Lung (tissue), 17 donors: ENCODE measurements at places on chromosomes 3 and 15. TPM values are rescaled to one million over a fixed set of nuclear protein-coding genes. Genes with fewer than 3 reads are reported as not detected.

Gene STIMATE
- 19.0 TPM for polyA plus RNA-seq

Gene ZNF774
- polyA plus RNA-seq = 1.9 TPM

Gene TNFAIP8L3
- 20.5 TPM for polyA plus RNA-seq

DNA sequence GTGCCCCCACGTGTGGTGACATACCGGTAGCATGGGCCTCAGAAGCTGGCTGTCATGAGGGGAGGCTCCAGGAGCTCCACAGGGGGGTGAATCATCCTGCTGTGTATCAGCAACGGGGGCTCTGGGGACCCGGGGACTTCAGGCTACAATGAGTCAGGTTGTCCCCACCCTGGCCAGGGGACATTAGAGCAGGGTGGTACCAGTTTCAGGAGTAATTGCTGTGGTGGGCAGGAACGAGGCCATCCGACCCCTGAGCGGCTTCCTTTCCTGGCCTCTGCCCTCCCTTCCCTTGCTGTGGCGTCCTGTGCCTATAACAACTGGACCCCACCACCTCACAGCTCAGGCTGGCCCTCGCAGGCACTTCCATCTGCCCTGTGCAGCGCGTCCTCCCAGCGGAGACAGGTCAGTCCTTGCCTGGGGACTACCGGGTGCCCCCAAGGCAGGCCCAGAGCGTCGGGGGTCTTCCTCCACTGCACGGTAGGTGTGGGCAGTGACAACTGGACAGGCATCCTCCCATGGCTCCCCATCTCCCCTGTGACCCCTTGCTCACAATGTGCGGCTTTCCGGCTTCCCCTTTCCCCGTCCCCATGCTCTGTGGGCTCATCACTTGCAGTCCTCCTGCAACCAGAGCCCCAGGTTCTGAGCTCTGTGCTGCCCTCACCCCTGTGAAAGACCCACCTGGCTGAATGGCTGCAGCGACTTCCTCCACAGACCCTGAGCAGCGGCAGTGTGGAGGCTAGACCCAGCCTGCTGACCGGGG is 57.0 kb downstream of the KLF15 start:
- DNase-seq = no peak

Gene NME9
- 2.8 TPM for polyA plus RNA-seq

DNA sequence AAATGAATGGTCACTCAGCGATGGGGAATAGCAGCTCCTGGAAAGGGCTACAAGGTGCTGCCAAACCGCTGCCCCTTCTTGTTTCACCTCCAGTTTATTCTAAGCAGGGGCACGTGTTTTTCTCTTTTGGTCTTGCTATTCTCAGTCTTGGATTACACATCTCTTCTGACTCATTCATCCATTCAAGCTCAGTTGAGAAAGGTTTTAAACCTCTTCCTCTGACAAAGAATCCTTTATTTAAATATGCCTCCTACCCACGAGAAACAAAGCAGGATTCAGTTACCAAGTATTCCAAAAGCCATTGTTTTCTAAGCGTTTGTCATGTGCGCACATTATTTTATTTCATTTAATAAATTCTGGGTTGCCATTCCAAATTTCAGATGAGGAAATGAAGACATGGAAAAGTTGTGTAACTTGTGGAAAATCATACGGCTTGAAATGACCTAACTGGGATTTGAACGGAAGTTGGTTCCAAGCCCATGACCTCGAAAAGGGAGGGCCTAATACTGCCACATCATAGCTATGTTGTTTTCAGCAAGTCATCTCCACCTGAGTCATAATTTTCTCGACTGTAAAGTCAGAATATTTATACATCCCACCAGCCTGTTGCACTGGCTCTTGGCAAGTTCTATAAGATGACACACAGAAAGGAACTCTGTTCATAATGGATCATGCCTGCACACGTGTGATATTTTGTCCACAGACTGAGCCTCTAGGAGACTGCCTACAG is 292.0 kb upstream of the SLCO3A1 start:
- DNase-seq = peak; percentile 20

- DNase-seq = peak; percentile 70
Measured at GRCh38 chr3:151816091-151816604, 2.2 kb downstream of the AADAC start.

Gene GUCA1C
- polyA plus RNA-seq = not detected

DNA sequence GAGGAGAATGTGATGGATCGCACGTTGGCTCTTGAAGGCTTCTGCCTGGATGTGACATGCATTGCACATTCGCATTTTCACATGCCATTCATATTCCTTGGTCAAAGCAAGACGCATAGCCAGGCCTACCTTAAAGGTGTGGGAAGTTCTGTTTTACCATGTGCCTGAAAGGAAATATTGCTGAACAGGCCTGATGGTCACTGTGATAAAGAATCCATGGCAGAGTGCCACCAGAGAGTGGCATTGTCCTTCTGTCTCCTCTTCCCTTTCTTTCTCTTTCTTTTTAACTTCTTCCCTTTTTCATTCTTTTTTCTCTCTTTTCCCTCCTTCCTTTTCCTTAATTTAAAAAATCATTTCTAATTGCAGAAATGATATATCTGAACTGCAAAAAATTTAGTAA is 15.9 kb upstream of the MITF start:
- no peak for DNase-seq

DNA sequence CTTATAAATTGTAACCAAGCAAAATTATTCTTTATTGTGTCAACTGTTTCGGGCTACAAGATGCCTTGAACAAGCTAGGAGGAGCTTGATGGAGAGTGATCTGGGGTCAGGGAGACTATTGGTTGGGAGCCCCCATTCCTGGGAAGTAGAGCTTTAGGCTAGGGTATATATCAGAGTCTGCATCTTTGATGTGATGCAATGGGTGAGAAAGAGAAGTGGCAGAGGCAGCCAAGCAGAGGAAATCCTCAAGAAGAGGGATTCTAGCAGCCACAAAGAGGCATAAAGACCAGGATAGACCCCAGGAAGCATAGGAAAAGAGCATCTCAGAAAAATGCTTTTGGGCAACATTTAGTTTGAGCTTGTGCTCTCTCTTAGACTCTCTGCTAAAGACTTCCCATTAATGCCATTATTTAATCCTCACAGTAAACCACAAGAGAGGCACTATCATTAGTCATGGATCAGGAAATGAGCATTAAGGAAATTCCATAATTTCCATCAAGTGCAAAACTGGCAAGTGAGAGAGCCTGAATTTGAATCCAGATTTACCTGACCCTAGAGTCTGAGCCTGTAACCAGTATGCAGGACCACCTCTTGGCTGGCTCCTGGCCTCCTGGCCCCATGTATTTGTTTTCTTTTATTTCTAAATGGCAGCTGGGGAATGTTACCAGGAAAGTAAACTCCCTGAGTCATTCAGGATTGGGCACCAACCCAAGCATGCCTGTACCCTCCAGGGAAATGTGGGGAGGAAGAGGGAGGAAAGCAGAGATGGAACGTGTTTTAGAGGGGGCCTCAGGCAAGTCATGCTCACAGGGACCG is 118.7 kb downstream of the RPL22L1 start:
- DNase-seq = peak; percentile 19

Gene SLC22A13
- polyA plus RNA-seq = 0.08 TPM

DNA sequence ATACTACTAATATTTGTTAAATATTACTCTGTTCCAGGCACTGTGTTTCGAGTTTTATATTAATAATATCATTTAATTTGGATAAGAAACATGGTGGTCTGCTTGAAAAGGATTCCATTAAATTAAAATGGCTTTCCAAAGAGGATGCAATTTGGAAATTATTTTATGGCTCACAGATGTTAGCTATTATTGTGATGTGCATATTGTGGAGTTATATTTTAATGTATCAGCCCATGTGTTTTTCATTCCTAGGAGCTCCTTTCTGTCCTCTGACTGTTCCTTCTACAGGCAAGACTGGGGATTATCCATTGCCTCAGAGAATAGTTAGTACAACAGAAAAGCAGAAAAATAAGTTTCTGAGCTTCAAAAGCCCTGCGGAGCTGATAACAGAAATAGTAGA is 376.7 kb upstream of the PDZRN3 start:
- DNase-seq = no peak

GRCh38 chr3:95434491-95434890 is 1371.6 kb downstream of the NSUN3 start:
- peak; percentile 19 for DNase-seq

Gene SELENOK
- 150 TPM for polyA plus RNA-seq

DNA sequence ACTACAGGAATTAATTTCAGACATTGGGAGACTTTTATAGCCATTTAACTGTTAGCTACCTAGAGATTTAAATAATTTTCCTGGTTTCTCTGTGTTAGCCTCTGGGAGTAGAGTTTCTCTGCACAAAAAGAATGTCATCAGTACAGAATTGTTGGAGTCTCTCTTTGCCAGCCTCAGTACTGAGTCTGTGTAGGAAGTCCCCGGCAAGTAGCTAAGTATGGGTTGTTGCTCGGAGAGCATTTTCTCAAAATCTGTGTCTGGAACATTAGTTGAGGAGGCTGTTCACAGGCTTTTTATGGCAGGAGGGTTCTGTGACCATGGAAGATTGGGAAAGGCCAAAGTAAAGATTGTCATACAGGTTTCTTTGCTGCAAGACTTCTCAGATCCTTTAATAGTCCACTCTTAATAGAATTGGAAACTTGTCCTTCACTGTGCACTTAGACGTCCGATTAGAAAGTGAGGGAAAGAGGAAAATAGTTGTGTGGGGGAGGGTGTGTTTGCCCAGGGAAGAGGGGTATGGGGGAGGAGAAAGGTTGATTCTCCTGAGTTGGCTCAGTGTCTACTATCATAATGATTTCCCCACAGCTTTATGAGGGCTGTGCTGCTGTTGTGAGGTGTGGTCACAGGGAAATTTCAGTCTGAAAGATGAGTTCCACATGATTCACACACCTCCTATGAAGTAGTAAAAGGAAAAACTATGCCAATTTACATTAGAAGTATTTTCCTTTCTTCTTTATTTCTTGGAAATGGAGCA is 207.1 kb downstream of the PTPRG start:
- DNase-seq = no peak

Gene SENP5
- polyA plus RNA-seq = 10.8 TPM
